KBM-7 (cell line): ENCODE measurements at places on chromosomes 4 and X.
A peak's percentile ranks its signal among the peaks of the same experiment; 100 is the strongest.

- DNase-seq, result no peak
These were observed 4.5 kb upstream of the WWC2 start for GRCh38 chr4:183094393-183095198.

- no peak for DNase-seq
These were observed 338.7 kb downstream of the FBXW7 start for GRCh38 chr4:152197211-152197610.

DNA sequence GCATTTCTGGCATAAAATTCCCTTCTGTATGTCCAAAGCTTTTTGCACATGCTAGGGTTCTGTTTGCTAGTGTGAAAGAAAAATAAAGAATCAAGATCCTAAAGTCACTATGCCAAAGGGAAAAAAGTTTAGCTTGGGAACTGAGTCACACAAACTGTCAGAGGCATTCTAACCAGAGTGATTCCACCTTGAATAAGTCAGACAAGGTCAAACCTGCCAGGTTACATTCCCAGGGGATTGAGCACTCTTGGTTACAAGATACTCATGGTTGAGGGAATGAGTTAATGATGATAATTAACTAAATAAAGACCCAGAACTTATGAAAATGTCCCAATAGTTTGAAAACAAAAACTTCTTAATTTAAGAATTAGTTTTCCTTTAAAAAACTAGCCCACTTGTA is 13.7 kb upstream of the UGT2B17 start:
- DNase-seq, result no peak

DNA sequence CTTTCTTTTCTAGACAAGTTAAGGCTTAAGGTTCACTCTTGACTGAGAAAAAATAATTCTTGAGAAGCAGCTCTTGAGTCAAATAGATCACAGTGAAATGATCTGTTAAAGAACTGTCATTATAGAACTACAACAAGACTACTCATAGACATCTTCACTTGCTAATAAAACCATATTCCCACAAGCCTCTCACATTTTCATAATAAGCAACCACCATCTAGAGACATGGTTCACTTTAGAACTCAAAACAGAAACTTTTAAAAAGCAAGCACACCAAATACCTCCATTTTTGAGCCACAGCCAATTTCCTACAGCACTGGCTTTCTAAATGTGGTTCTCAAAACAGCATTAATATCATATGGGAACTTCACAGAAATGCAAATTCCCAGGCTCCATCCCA is 309.5 kb downstream of the TMA16 start:
- DNase-seq, result no peak

DNA sequence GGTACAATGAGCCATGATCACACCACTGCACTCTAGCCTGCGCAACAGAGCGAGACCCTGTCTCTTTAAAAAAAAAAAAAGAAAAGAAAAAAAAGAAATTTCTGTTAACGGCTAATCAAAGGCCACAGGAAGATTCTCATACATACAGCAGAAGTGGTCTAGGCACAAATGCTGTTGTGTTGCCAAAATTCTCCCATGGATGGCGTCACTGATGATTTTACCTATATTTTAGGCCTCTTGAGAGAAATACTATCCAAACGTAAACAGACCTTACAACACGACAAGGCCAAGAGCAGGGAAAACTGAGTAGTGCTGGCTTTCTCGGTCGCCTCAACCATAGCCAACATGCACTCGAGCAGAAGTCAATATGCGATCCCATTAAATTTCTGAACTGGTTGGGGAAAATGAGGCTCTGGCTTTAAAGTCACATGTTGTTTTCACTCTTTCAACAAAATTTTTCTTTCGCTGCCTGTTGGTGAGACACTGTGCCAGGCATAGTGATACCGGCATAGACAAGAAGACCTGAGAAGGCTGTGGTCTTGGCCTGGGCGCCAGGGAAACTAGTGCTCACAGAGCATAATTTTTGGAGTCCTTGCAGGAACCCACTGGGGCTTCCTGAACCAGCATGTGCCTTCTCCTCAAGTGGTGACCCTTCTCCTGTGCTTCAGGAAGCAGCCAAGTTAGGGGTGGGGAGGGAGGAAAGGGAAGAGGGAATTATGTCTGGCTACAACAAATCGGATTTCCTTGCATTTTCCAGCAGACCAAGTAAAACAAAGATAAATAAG is 20.6 kb downstream of the SH3KBP1 start:
- peak; percentile 17 for DNase-seq

DNA sequence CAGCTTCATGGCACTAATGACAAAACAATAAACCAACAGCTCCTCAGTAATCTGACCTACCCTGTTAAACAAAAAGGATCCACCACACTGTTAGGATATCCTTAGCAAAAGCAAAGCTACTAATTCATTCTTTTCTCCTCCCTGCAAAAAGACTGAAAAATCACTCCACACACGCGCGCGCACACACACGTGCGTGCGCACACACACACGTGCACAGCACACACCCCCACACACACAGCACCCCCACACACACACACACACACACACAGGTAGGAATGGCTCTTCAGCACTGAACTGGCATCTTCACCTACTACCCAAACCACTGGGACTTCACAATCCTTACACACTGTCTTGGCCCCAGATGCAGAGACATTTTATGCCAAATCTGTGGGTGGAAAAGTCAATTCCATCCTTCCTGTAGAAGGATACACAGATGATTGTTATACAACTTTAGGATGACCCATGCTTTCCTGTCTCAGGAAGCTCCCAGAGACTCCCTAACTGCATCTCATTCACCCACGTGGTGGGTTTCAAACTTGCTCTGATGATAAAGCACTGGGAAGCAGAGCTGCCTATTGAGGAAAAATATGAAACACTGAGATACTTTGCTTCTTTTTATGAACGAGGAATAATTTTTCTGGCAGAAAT is 102.5 kb downstream of the TSPAN5 start:
- no peak for DNase-seq

GRCh38 chrX:15525664-15526416 is 25.2 kb downstream of the BMX start:
- no peak for DNase-seq

DNA sequence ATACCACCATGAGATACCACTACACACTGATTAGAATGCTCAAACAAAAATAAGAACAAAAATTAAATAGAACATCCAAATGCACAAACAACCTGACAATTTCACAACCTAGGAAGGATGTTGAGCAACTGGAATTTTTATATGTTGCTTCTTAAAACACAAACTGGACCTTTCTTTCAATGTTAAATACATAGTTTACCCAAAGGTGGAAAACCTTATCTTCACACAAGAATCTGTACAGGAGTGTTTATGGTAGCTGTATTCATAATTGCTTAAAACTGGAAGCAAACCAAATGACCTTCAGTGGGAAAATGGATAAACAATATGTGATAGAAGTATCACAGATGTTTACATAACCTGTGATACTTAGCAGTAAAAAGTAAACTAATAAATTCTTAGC is 573.8 kb downstream of the MAGEB5 start:
- DNase-seq, result no peak

- no peak for DNase-seq
These were observed 44.9 kb upstream of the NAP1L5 start for GRCh38 chr4:88742561-88742960.

- no peak for DNase-seq
These were observed 26.0 kb downstream of the FAM53A start for GRCh38 chr4:1658146-1658545.

DNA sequence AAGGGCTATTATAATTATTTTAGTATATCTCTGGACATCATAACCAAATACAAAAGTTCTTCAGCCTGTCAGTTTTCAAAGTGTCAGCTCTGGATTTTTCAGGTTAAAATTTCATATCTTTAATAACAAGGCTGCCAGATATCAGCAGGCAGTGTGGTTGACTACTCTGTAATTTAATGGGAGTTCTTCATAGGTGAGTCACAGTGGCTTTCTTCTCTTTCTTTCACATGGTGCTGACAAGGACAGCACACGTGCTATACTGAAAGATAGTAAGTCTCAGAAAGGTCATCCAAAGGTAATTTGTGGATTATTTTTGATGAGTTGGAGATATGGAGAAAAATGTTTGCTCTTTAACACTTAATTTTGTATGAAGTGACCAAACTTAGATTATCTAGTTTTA is 43.2 kb downstream of the GALNT7 start:
- no peak for DNase-seq
